HS-27A (cell line): ENCODE measurements at places on chromosomes 1 and 21.

GRCh38 chr1:45395051-45395450 is 54.8 kb upstream of the MUTYH start:
- no peak for DNase-seq

DNA sequence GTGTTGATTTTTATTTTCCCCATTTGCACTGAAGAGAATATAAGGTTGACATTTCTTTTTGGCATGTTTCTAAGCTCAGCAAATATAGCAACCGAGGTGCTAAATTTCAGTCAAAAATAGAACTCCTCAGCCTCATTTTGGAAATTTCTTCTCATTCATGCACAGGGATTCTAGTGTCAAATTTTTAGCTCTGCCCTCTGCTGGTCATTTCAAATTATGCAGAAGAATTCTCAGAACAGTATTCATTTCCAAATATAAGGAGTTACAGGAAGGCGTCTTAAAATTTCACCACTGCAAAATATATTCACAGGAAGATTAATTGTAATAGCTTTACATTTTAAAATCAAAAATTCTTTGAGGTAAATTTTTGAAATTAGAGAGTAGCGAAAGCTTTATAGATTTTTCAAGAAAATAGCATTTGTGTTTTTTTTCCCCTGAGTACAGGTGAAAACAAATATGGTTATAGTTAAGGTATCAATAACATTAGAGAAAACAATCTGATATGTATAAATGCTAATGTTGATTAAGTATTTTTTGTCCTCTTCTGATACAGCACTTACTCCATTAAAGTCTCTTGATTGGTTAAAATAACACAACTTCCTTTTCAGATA is 57.9 kb downstream of the FMN2 start:
- no peak for DNase-seq

- no peak for DNase-seq
Observed at GRCh38 chr21:42238185-42238934, 19.4 kb downstream of the ABCG1 start.

GRCh38 chr1:8004113-8004802 is 21.9 kb downstream of the ERRFI1 start:
- no peak for DNase-seq

- DNase-seq: peak; percentile 45
Observed at GRCh38 chr1:201982623-201983379, at the start of gene RNPEP. RNPEP (plus strand) TSS chr1:201982648; CDS start chr1:201982667, 19 bp downstream.

GRCh38 chr1:94989398-94989797 is 62.5 kb upstream of the CNN3 start:
- no peak for DNase-seq

- DNase-seq: no peak
Observed at GRCh38 chr1:116335850-116336624, 37.0 kb upstream of the ATP1A1 start.

- DNase-seq: no peak
Observed at GRCh38 chr1:53526451-53527101, 67.4 kb downstream of the DMRTB1 start.

DNA sequence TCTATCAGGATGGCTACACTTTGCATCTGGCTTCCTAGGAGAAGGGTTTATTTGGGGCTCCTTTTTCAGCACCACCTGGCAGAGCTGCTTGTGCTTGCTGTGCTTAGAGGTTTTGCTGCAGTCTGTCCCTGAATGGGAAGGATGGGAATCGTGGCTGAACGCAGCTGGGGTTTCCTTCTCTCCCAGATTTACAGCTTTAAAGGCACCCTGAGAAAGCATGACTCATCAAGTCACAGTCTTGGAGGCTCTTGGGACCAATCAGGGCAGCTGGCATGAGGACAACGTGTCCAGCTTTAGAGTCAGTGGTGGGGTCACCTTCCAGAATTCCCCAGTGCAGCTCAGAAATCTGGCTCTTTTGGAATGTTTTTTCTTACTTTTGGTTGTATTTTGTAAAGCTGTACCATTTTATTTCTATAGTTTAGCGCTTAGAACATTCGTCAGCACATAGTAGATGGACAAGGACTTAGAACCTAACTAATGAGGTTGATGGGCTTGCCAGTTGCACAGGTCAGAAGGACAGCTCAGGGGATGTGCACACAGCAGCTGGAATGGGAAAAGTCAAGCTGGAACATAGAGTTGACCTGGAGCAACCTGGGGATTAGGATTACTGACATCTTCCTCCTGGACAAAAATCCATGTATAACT is 222.6 kb downstream of the PRDM2 start:
- DNase-seq: no peak

- DNase-seq: no peak
Observed at GRCh38 chr1:15012822-15013221, 140.7 kb upstream of the TMEM51 start.

DNA sequence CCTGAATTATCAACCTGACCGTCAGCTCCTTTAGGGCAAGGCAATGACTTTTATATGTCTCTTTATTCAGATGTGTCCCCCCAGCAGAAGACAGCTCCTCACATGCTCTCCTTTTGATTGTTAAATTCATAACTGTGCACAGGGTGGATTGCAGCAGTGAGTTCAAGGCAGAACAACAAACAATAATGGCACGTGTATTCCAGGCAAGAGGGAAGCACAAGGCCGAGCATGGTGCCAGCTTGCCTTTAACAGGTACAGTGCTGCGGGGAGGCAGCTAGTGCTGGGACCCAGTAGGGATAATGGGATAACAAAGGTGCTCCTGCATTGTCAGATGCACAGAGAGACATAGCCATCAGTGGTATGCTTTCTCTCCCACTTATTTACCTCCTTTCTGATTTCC is 248.4 kb downstream of the RHOU start:
- DNase-seq: no peak

- DNase-seq: no peak
Observed at GRCh38 chr1:119275145-119276134, 93.1 kb upstream of the HAO2 start.

DNA sequence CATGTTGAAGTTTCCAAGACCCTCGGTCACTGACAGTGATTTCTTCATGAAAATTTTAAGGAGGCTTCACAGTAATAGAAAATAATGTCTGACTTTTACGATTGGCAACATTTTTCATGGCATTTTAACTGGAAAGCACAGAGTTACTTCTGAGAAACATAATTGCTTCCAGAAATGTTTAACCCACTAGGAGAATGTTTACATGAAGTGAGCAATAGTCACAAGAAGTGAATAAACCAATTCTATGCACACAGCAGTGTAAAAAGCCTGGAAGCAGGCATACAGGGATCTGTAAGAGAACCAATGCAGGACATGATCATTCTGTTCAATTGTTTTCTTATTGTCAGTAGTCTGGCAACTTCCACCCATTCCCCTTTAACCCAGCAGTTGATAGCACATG is 316.2 kb upstream of the CXADR start:
- no peak for DNase-seq

- no peak for DNase-seq
Observed at GRCh38 chr1:167503626-167504466, 14.5 kb downstream of the CD247 start.

- DNase-seq: no peak
Observed at GRCh38 chr1:218600968-218601367, 255.8 kb downstream of the TGFB2 start.

- peak; percentile 93 for DNase-seq
Observed at GRCh38 chr1:151311589-151312331, 15.5 kb downstream of the PI4KB start.

DNA sequence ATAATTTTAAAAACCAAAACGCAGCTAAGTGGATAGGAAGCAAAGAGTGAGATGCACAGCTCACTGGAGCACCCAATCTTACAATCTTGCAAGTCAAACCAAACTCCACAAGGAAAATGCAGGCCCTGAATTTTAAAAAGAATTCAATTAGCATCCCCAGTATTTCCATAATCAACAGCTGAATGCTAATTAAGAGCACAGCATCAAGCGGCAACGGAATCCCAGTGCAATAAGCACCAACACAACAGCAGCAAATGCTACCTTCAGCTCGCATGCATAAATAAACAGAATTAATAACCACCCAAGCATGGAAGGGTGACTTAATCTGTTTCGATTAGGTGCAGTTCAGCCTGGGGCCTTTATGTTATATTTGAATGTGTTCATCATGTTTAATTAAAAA is 142.9 kb downstream of the SLC45A1 start:
- no peak for DNase-seq

DNA sequence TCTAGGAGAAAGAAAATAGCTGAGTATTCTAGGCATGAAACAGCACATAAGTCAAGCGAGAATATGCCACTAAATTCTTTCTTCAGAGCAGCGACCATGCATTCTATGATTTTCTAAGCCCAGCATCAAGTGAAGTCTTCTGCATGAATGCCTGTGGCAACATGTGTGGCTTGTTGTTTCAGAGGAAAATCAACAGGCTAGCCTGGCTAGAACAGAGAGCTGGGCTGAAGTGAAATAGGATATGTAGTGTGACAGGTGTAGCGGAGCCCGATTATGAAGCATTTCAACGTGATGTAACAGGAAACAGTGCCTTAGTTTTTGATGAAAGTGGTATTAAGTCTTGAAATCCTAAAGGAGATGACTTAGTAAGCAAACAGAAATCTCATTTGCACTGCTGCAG is 7.0 kb downstream of the CSDE1 start:
- DNase-seq: no peak

DNA sequence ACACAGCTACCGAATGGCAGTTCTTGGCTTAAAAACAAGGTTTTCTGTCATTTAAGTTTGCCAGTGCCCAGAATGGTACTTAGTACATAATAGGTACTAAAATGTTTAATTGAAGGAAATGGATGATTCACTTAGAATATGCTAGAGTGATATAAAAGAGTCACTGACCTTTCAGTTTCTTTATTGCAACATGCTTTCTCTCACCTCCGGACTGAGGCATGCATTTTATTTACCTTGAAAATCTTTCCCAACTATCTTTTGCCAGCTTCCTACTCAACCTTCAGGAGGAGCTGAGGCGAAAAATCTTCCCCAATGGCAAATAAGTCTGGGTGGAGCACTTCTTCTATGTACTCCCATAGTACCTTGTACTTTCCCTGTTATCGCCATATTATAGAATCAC is 244.9 kb downstream of the ZNF648 start:
- no peak for DNase-seq

DNA sequence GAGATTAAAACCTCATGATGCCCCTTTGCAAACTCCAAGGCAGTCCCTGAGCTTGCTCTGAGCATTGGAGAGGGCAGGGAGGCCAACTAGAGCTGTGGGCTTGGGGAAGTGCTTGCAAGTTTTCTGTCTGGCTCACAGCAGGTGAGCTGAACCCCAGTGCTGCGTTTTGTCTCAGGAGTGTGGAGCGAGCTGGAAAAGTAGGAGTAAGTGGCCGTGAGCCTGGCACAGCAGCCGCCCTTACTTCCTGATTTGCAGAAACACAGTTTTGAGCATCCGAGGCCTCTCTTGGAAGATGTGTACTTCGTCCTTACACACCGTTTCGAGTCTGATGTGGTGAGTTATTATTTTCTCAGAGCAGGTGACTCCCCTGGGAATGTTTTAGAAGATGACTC is 221.2 kb upstream of the C1orf174 start:
- DNase-seq: no peak

- no peak for DNase-seq
Observed at GRCh38 chr21:23977971-23978370, 1629.3 kb downstream of the MRPL39 start.

GRCh38 chr1:29258976-29259801 is 22.9 kb downstream of the PTPRU start:
- no peak for DNase-seq

DNA sequence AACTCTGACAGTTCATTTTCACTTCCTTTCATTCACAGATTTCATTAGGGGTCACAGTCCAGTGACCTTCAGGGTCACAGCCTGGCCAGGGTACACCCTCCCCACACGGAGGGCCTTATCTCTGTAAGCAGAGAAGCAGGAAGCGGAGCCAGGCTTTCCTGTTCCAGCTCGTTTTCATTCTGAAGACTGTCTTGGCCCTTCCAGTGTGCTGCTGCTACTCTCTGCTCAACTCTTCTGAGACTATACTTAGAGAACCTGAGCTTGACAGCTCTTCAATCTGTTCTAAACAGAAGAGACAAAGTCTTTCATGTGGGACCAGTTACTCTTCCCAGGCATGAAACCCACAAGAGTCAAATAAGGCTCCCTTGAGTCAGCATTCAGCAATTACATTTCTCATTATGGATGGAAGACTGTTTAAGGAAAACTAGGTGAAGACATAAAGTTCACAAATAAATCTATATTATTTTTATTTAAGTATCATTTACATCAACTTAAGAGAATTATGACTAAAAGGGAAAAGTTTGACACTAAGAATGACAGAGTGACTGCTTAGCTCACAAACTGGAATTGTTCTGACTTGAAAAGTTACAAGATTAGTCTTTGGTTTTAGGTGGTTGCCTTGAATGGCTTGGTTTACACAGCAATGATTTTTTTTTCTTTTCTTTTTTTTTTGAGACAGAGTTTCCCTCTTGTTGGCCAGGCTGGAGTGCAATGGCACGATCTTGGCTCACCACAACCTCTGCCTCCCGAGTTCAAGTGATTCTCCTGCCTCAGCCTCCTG is 4.8 kb upstream of the TDRD10 start:
- DNase-seq: no peak
